ENCODE measurements at places on chromosomes 7 and 10.

GRCh38 chr7:157152391-157152937 is 13.7 kb downstream of the UBE3C start:
- DNase-seq, result no peak

DNA sequence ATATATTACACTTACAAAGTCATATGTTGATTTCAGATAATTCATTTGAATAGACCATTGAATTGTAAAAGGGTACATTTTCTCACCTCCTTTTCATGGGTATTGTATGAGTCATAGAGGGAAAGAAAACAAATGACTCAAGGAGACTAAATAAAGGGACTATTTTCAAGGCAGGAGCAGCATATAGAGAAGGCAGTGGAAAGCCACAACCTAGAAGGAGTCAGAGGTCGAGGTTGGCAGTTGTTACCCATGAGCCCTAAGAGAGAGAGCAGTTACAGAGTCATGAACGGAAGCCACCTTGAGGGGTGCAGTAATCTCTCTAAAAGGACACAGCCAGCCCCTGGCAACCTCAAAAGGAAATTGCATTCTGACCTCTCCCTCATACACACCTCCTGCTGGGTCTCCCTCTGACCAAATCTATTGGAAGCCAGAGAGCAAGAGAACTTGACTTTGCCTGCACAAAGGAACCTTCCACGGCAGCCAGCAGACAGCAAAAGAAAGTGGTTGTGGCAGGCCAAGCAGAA is 137.9 kb downstream of the GRM8 start:
- DNase-seq, result no peak

DNA sequence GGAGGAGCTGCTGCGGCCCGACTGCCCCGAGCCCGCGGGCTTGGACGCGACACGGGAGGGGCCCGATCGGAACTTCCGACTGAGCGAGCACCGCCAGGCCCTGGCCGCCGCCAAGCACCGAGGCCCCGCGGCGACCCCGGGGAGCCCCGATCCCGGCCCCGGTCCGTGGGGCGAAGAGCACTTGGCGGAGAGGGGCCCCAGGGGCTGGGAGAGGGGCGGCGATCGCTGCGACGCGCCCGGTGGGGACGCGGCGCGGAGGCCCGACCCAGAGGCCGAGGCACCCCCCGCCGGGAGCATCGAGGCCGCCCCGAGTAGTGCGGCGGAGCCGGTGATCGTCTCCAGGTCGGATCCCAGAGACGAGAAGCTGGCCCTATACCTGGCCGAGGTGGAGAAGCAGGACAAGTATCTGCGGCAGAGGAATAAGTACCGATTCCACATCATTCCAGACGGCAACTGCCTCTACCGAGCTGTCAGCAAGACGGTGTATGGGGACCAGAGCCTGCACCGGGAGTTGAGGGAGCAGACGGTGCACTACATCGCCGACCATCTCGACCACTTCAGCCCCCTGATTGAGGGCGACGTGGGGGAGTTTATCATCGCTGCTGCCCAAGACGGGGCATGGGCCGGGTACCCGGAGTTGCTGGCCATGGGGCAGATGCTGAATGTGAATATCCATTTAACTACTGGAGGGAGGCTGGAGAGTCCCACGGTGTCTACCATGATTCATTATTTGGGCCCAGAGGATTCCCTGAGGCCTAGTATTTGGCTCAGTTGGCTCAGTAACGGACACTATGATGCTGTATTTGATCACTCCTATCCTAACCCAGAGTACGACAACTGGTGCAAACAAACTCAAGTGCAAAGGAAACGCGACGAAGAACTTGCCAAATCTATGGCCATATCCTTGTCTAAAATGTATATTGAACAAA is 1.4 kb downstream of the OTUD1 start:
- no peak for DNase-seq

DNA sequence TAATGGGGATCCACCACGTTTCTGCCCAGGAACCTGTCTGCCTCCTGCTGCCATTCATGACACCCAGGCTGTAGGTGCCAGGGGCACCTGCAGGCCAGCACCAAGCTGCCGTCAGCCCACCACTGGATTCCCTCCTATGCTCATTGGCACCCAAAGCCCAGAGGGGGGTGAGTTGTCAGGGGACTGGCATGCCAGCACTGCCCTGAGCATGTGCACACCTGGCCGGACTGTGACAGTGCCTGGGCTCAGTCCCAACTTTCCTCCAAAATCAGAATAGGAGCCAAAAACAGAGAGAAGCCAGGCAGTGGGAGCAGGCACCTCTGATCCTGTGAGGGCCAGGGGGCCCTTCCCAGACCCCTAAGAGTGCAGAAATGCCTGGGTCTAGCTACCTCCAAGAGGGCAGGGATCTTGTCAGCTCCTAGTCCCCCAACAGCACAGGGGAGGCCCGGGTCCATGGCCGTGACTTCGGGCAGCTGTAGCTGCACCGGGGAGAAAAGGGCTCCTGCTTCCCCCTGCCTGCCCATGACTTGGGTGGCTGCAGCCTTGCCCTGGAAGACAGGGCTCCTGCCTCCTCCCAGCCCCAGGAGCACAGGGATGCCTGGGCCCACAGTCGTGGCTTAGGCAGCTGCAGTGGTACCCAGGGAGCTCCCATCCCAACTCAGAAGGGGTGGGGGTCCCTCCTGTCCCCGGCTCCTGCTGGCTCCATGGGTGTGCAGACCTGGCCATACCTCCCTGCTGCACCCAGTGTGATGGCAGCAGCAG is 249.8 kb upstream of the DKK1 start:
- DNase-seq, result no peak

- DNase-seq, result peak; percentile 17
These were observed 719.5 kb downstream of the XPNPEP1 start for GRCh38 chr10:109203646-109204353.

- no peak for DNase-seq
These were observed 120.1 kb downstream of the LRRN3 start for GRCh38 chr7:111210996-111211395.
